Right lung (tissue), 10 donors: ENCODE measurements at places on chromosomes 5 and 9.
A peak's percentile ranks its signal among the peaks of the same experiment; 100 is the strongest.

DNA sequence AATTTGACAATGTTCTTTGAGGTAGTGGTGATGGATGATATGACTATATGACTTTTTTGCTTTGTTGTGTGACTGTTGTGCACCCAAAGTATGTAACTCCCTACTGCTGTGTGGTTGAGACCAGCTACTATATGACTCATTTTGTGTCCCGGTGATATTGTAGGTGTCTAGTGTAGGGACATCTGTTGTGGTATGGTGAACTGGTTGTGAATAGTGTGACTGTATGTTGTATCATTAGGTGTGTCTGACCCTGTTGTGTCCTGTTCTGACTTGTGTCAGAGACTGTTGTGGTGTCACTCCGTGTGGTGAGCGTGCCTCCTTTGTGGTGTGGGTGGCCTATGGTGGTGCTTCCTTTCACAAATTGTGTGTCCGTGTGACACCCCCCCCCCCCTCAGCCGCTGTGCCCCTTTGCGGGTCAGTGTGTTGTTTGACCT, 11.2 kb upstream of the CXXC5 start:
- no peak for DNase-seq

- no peak for DNase-seq
These were observed 53.2 kb downstream of the FAM114A2 start for GRCh38 chr5:153985498-153985897.

GRCh38 chr9:105280691-105281090, 36.2 kb downstream of the SLC44A1 start:
- DNase-seq: no peak

DNA sequence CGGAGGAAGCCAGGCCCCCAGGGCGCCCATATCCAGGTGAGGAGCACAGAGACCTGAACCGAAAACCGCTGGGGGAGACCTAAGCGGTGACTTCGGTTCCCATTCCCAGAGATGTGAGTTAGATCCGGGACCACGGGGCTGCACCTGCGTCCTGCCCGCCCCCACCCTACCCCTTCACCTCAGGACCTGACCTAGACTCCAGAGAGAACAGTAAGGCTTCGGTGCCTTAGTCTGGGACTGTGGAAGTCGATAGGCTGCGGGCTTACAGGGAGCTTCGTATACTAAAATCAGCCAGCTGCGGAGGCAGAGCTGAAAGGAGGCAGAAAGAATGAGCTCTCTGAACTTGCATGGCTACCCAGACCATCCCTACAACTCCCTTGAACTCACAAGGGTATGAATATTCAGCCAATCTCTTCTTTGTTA, 518 bp upstream of the FAM13B start:
- DNase-seq: peak; percentile 23

DNA sequence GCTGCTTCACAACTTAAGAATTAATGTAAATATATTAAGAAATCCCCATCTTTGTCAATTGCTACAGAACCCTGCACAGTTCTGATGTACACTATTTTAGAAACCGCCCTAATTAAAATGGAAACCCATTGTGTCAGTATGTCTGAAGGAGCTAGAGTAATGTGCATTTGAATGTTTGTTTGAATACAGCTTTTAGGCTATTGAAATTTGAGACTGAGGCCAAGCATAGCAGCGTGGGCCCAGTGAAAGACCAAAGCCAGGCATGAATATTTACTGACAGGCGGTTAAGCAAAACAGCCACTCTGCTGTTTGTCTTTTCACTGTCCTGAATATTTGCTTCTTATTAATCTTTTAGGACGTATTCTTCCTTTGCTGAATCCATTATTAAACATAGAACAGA, 252.3 kb downstream of the IZUMO3 start:
- no peak for DNase-seq

GRCh38 chr9:93463638-93464248, 10.4 kb upstream of the FAM120AOS start:
- no peak for DNase-seq

- DNase-seq: no peak
These were observed 141.4 kb downstream of the EBF1 start for GRCh38 chr5:158958021-158958994.

GRCh38 chr5:152956943-152957613, 533.4 kb upstream of the GRIA1 start:
- no peak for DNase-seq

DNA sequence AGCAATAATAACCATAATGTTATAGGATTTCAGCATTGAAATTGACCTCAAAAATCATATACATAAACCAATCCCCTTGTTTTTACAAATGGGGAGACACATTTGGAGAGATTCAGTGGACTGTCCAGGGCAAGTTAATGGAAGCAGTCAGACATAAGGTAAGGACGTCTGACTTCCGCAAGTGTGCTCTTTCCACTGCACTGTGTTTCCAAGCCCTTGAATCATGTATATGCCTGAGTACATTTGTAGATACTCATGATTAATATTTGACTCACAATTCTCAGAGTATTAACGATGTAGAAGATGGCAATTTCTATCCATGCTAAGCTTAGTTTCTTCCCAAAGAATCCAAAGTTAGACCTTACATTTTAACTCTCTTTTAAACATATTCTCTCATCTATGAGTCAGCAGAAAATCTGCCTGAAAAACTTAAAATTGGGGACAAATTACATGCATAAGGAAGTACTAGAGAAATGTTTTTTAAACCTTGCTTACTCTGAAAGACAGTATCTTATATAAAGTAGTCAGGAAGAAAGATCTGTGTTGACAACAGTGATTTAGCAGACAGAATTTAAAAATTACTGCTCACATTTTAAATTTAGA, 165.3 kb downstream of the NFIB start:
- DNase-seq: no peak

DNA sequence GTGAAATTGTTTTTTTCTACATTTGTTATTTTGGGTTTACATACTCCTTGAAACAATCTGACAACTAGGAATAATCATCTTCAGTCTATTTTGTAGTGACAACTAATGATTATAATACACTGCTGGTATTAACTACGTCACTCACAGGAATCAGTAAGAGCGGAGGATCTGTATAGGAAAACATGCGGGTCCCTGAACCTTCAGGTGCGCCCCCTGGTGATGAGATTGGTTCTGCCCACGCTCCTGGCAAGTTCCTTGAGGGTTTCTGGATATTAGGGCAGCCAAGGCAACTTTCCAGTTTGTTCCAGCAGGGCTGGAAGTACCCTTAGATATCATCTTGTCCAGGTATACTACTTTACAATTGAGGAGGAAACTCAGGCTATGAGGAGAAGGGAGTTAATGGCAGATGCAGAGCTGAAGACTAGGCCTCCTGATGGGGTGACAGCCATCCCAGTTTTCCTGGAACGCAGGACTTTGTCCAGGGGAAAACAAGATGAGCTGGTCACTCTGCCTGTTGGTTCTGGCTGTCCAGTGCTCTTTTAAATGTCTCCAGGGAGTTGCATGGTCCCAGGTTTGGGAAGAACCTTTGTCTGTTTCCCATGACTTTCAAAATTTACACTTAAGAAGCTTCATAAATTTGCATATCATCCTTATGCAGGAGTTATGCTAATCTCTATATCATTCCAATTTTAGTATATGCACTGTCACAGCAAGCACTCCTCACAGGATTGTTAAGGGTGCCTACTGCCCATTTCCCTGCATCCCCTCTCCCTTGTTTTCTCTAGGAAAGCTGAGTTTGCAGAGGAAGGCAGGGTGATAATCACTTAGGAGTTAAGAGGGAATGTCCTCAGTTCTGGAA, 14.9 kb upstream of the WNT8A start:
- DNase-seq: peak; percentile 35

GRCh38 chr5:147835386-147835798, 3.9 kb upstream of the SPINK1 start:
- DNase-seq: no peak

GRCh38 chr9:83959061-83959460, 21.0 kb downstream of the HNRNPK start:
- no peak for DNase-seq

GRCh38 chr5:9686216-9686615, 56.1 kb upstream of the TAS2R1 start:
- no peak for DNase-seq

GRCh38 chr5:103942587-103943186, 380.1 kb upstream of the NUDT12 start:
- DNase-seq: no peak

DNA sequence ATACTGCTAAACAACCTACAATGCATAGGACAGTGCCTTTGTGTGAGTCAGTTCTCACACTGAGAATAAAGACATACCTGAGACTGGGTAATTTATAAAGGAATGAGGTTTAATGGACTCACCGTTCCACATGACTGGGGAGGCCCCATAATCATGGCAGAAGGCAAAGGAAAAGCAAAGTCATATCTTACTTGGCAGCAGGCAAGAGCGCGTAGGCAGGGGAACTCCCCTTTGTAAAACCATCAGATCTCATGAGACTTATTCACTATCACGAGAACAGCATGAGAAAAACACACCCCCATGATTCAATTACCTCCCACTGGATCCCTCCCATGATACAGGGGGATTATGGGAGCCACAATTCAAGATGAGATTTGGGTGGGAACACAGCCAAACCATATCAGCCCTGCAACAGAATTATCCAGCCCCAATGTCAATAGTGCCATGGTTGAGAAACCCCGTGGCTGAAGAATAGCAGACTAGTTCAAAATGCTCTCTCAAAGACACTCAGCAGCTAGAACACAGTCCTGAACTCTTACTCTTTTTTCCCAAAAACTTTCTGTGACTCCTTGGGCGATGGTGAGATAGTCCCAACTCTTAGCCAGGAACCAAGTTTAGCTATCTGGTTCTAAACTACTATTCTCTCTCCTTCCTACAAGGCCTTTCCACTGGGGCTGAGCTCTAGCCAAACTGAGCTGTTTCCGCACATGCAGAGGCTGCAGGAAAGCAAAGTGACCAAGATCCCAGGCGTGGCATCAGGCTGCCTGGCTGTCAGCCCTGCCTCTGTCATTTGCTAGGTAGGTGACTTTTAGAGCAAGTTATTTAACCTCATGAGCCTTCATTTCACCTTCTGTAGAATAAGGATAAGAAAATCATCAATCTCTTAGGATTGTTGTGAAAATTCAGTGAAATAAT, 21.7 kb downstream of the FAT2 start:
- no peak for DNase-seq

- no peak for DNase-seq
These were observed 174.6 kb downstream of the ADAMTS6 start for GRCh38 chr5:65307088-65307487.

DNA sequence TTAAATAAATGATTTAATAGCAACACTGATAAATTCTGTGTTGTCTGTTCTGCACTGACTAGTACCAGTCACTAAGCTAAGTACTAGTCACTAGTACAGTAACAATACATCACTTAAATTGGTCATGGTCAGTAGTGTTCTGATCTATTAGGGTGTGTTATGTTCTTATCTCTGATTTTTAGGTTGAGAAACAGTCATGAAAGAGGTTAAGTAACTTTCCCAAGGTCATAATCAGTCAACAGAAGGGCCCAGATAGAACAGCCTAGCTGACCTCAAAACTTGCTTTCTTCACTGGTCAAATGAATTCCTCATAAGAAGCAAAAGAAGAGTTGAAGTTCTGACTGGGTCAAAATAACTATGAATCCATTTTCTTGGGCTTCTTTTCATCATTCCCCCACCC, 1492.7 kb downstream of the MAT2B start:
- no peak for DNase-seq

- DNase-seq: no peak
These were observed 8.1 kb upstream of the TENT4A start for GRCh38 chr5:6705088-6705487.

DNA sequence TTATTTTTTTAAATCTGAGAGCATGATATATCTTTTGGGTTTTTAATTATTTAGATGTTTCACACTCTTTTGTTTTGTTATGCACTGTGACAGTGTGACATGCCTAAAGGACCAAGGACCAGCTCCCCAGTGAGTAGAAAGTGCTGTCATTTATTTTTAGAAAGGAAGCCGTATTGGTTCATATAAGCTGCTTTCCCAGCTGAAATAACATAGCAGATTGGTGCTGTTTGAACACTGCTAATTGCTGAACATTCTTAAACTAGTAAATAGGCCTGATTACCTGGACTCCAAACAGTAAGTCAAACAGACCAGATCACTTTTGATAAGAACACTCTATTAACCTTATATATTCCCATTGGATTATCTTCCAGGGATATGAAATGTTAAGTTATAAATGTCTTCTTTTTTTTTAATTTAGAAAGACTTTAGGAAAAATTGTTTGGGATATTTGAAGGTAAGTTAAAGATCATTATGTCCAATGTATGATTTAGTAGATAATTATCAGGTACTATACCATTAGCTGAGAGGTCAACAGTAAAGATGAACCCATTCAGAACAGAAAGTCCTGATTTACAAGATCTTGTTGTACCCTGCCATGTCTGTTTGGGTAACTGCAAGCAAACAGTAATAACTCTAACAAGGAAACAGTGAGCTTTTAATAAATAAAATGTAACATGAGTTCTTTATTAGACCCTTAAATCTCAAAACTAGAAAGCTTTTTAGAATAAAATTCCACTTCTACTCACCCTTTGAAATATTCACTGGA, 27.8 kb upstream of the ELL2 start:
- no peak for DNase-seq

DNA sequence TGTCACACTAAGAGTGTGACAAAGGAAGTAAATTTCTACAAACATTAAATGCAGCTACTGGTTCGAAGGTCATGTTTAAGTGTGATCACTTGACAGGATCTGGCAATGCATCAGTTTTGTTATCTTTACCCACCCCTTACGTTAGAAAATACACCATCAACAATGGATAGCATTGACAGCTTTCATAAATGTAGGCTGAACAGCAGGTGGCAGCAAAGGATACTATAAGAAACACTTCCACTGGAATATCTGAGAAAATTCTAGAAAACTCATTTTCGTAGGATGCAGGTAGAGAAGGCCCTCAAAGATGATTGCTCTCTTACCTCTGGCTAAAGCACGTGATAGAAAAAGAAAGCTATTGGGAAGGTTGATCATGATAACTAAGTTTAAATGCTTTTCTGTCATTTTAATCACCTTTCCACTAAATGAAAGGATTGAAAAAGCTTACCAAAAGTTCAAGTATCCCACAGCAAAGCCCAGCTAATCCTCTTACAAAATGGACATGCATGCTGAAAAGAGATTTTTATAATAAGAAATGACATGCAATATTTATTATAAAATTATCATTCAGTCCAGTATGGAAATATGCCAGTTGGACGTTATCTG, 292.5 kb downstream of the PARP8 start:
- DNase-seq: no peak

- DNase-seq: no peak
These were observed 46.2 kb downstream of the OSTF1 start for GRCh38 chr9:75134495-75134894.
